Spinal cord (tissue), 10 donors: ENCODE measurements at places on chromosomes 16 and 17. TPM values are rescaled to one million over a fixed set of nuclear protein-coding genes. Genes with fewer than 3 reads are reported as not detected.

The SGCA gene
- 0.72 TPM for total RNA-seq

The CMTM1 gene
- 4.5 TPM for total RNA-seq

The ITGAX gene
- total RNA-seq: 2.8 TPM

The MPP3 gene
- total RNA-seq: 15.9 TPM

The CCR7 gene
- 0.11 TPM for total RNA-seq

The ABCC1 gene
- 8.6 TPM for total RNA-seq

The CPHXL2 gene
- not detected for total RNA-seq

The PYDC1 gene
- total RNA-seq: 1.3 TPM

The HOXB6 gene
- 20.2 TPM for total RNA-seq

The METTL22 gene
- 20.5 TPM for total RNA-seq

The ERN1 gene
- 6.9 TPM for total RNA-seq

The OMG gene
- 29.9 TPM for total RNA-seq

The ITGAD gene
- total RNA-seq: not detected

The TMEM235 gene
- total RNA-seq: 1.2 TPM

The KRTAP4-4 gene
- not detected for total RNA-seq

The ARHGAP23 gene
- 52.6 TPM for total RNA-seq

The ODAD4 gene
- total RNA-seq: 7.0 TPM

The TAC4 gene
- total RNA-seq: not detected

The NACA2 gene
- 0.28 TPM for total RNA-seq
